ENCODE measurements at places on chromosomes 3 and 15. TPM values are rescaled to one million over a fixed set of nuclear protein-coding genes. Genes with fewer than 3 reads are reported as not detected.
A peak's percentile ranks its signal among the peaks of the same experiment; 100 is the strongest.

- DNase-seq = no peak
Observed at GRCh38 chr3:56838448-56838847, 36.7 kb upstream of the ARHGEF3 start.

TMCO5A gene
- not detected for polyA plus RNA-seq

- DNase-seq = no peak
Observed at GRCh38 chr3:184142199-184142598, 7.0 kb downstream of the EIF2B5 start.

A4GNT gene
- 0.85 TPM for polyA plus RNA-seq

GRCh38 chr3:133440652-133441051 lies 40.8 kb downstream of the BFSP2 start:
- no peak for DNase-seq

GRCh38 chr3:148796799-148797198 lies 30.8 kb upstream of the CPB1 start:
- no peak for DNase-seq

EPHB3 gene
- 29.0 TPM for polyA plus RNA-seq

DNA sequence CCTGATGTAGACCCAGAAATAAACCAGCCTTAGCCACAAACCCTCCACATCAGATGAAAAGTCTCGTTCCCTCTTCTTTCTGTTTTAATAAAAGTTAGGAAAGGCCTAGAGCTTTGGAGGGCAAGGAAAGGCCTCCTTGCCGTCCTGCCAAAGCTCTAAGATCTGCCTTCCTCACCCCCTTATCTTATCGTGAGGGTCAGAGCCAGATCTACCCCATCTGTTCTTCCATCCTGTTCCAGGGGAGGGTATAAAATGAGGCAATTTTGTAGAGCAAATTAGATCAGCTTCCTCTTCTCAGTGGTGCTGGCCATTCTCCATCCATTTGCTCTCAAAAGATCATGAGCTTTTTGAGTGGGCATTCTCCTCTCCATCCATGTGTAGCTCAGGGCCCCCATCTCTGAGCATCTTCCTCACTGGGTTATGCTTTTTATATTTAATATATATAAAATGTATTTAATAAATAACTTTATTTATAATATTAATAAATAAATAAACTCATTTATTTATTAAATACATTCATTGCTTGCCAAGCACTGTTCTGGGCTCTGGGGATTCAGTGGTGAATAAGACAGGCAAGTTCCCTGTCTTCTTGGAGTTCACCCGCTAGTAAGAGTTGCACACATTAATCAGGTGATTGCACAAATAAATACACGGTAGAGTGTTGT lies 2.0 kb upstream of the SLC24A1 start:
- no peak for DNase-seq

FRMD4B gene
- polyA plus RNA-seq = 42.4 TPM

DNA sequence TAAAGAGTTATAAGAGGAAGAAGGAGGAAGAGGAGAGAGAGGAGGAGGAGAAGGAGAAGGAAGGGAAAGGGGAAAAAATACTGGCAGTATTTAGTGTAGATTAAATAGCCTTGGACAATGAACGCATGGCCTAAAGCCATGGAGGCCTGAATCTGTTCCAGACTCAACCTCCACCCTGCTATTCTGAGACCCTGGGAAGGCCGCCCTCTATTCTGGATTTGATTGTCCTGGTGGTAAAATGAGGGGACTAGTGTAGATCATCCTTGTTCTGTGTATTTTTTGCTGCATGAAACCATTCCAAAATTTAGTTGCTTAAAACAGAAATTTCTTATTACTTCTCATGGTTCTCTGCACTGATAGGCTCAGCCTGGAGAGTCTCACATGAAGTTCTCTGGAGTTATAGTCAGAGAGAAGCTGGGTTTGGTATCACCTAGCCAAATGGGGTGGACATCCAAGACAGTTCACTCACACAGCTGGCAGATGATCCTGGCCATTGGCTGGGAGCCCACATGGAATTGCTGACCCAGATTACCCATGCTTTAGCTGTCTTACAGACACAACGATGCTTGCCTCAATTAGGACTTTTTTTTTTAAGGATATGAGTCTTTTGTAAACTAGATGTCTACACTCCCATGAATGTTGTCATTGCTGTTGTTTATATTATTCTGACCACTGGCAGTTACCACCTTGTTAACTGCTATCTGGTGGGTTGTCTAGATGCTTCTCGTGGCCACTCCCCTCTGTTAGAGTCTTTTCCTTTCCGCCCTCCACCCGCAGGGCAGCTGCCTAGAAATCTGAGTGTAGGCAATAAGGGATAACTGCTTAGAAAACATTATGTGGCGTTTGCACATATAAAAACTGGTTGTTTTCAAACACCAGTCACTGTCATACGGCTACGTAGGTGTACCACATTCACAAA lies 149.9 kb downstream of the SST start:
- DNase-seq = no peak

DNA sequence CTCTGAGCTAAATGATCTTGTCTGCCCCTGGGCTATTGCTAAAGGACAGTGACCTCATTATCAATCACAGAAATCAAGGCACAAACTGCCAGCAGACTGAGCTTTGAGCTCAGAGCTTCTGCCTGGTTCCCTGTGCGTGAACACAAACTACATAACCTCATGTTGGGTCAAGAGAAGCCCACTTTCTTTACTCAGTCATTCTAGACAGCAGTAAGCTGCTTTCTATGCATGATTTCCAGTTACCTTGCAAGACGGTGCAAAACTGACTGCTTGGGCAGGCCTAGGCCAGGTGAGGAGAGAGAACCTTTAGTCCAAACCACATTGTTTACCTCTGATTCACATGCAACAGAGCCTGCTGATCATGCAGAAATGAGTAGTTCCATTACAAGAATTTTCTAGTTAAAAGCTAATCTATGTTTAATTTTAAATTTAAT lies 75.1 kb downstream of the ARRDC4 start:
- no peak for DNase-seq

DNA sequence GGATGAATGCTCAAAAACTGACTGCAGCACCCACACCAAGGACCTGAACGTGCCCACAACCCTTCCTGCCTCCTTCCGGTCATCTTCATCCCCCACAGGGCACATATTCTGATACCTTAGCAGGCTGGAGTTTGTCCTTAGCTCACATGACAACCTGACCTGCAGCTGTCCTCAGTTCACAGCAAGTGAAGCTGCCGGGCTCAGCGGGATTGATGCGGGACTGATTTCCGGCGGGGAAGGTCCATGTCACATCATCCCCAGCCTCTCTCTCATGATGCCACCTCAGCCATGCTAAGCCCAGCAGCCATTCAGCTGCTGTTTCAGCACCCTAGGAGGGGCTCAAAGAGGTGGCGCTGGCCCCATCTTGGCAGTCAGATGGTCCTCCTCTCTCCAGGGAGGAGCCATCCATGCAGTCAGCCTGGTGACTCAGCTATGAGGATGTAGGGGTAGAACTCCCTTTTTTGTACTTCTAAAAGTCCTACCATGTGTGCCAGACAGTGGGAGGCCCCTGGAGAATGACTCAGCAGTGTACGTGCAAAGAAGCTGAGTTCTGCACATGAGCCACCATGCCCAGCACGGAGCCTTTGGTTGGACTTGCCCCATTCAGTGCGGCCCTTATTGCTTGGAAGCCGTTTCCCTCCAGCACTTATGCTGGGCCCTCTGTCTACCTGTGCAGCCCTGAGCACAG lies 9.5 kb downstream of the CA12 start:
- no peak for DNase-seq

PAK6 gene
- 6.7 TPM for polyA plus RNA-seq

GOLGA8M gene
- polyA plus RNA-seq = 4.7 TPM

CASR gene
- polyA plus RNA-seq = 26.8 TPM

GRCh38 chr15:88645171-88646087 lies 6.6 kb downstream of the ISG20 start:
- no peak for DNase-seq

TMEM45A gene
- polyA plus RNA-seq = 22.7 TPM

DNA sequence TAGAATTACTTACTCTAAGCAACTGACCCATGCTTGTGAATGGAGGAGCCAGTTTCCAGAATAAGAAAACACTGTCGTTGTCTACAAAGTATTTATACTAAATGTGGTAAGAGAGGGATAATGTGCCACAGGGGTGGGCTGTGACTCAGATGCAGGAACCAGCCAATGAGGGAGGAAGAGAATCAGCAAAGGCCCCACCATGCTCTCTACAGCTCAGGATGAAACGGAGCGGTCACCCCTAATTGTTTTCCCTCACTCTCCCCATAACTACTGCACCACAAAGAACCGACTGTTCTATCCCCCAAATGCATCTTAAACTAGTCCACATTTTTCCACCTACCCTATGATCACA lies 44.5 kb downstream of the BFSP2 start:
- DNase-seq = no peak

GRCh38 chr3:116165641-116166040 lies 279.6 kb downstream of the LSAMP start:
- no peak for DNase-seq

CAMP gene
- polyA plus RNA-seq = 0.51 TPM

- DNase-seq = no peak
Observed at GRCh38 chr3:34807611-34808010, 831.7 kb upstream of the ARPP21 start.

- DNase-seq = no peak
Observed at GRCh38 chr15:90782442-90782841, 65.3 kb downstream of the BLM start.

- DNase-seq = no peak
Observed at GRCh38 chr15:69916169-69916785, 181.4 kb downstream of the TLE3 start.

CHRD gene
- polyA plus RNA-seq = 10.5 TPM

CPNE4 gene
- polyA plus RNA-seq = 0.50 TPM

GRCh38 chr3:66639809-66640356 lies 139.1 kb upstream of the LRIG1 start:
- no peak for DNase-seq

- no peak for DNase-seq
Observed at GRCh38 chr3:160245261-160245800, 20.1 kb downstream of the C3orf80 start.

PLSCR2 gene
- polyA plus RNA-seq = 1.2 TPM

GPR27 gene
- 8.3 TPM for polyA plus RNA-seq

FILIP1L gene
- polyA plus RNA-seq = 21.7 TPM

DNA sequence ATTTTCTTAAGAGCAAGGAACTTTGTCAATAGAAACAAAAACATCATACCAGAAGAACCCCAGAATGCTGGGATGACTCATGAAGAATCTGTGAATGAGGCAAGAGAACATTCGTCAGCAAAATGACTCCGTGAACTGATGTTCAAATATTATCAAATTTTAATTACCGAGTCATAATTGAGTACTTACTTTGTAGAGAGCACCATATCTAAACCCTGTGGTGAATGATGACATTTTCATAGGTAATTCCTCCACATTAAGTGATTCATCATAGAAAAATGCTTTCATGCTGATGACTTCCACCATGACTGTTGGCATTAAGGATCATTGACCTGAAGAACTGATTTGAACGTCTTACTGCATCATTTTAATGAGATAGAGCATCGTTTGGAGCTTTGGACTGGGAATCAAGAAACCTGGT lies 56.3 kb downstream of the PPARG start:
- DNase-seq = no peak

PCSK6 gene
- 8.3 TPM for polyA plus RNA-seq

DNA sequence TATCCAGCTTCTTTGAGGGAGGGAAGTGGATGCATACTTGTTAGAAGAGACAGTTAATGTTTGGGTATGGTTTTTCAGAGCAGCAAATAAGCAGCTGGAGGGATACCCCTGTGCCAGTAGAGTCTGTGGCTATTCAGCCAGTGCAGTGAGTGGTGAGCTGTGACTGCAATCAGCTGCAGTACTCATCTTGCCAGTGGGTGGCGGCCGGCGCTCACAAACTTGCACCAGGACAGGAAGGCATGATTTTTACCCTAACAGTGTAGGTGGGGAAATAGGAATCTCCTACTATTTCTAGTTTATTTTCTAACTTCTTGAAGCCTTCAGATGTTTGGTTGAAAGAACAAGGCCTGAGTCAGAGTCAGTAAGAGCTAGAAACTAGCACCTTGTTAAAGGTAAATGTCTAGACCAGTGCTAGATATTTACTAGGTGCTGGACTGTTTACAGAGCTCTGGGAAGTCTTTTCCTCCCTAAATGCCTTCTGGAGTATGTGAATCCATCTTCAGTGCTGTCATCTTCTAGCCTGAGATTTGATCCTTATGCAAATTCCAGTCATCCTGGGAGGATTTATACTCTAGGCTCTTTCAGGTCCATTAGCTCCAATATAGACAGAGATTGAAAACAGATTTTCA lies 23.6 kb downstream of the TIMP4 start:
- DNase-seq = peak; percentile 48

DNA sequence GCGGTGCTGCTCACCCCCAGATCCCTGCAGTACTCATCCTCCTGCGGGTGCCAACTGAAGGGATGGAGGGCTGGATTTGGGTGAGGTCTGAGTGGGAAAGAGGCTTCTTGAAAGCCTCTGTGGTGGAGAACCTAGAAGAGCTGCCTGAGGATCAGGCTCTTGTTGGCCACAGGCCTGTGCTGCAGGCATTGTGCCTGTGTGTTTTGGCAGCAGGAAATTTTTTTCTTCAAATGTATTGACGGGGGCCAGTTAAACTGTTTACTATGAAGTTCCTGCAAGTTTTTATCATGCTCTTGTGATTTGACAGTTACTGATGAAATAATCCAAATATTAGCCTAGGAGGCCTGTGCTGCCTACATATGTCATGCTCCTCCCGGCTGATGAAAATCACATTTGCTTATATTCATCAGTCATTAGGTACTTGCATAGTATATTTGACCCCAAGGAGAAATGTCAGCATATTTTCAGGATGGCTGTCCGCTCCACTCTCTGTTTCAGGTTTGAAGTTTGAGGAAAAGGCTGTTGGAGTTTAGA lies 103.1 kb downstream of the THSD4 start:
- no peak for DNase-seq

DLL4 gene
- polyA plus RNA-seq = 7.8 TPM

GRCh38 chr15:60529332-60529731 lies 50.4 kb upstream of the ICE2 start:
- DNase-seq = no peak

GRCh38 chr3:98540346-98540745 lies 8.6 kb downstream of the GPR15 start:
- DNase-seq = no peak

DNA sequence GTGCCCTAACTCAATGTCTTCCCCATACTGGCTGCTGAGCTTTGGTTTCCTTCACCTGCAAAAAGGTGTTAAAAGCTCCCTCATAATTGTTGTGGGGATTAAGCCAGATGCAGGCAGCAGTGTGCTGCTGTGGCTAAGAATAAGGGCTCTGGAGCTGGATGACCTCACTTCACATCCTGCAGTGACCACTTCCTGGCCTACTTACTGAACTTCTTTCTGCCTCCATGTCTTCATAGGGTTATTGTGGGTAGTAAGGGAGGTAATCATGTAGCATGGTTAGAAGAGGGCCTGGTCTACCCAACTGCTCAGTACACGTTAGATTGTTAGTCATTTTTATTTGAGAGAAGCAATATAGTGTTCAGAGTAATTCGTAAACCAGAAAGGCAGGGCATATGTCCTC lies 18.4 kb downstream of the GYG1 start:
- no peak for DNase-seq

DNA sequence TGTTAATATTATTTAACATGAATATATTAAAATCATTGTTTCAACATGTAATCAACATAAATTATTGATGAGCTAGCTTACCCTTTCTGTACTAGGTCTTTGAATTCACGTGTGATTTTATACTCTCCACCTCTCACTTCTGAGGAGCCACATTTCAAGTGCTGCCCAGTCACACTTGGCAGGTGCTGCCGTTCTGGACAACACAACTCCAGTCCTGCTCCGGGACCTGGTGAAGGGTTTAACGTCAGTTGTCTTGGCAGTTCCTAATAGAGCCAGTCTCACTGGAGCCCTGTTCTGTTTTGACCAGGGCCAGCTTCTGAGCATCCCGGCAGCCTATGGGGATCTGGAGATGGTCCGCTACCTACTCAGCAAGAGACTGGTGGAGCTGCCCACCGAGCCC lies 64.1 kb downstream of the LRRK1 start:
- no peak for DNase-seq

SCN5A gene
- 0.82 TPM for polyA plus RNA-seq
